Natural killer cell (primary cell): ENCODE measurements at places on chromosomes 7 and 10.

DNA sequence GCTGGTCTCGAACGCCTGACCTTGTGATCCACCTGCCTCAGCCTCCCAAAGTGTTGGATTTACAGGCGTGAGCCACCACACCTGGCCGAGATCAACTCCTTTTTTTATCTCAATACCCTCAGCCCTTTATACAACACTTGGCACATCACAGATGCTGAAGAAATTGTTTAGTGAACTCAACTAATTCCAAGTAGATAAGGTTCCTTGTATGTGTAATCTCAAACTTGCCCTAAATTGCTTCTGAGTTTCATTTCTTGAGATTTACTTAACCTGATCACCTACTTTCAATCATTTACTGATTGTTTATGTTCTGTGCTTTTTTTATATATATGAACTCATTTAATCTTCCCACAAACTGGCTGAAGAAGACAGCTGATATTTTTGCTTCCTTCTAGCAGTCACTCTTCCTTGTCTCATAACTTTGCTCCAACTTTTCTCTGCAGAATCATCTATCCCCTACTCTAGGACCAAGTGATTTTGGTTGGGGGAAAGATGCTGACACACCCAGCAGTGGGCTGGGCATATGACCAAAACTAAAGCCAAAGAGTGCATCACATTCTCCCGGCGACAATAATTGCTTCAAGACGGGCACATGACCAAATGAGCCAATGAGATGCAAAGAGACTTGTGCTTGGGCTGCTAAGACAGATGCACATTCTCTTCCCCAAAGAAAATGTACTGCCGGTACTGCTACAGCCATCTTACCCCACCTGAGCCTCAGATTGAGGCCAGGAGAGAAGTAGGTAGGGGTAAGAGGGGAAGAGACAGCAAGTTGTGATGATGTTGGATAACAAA is 40.3 kb upstream of the ARID5B start:
- no peak overlapping the region for H3K4me3 ChIP-seq
- no peak overlapping the region for H3K27ac ChIP-seq
- no peak for DNase-seq
- no peaks in the 10 kb centered on the region for H3K27me3 ChIP-seq

- H3K36me3 ChIP-seq: no peaks in the 10 kb centered on the region
- H3K27ac ChIP-seq: no peak overlapping the region
- H3K4me1 ChIP-seq: peaks cover 9% of the 10 kb centered on the region
Observed at GRCh38 chr7:2068693-2069471, 163.9 kb downstream of the MAD1L1 start.

- H3K27ac ChIP-seq: no peak overlapping the region
- H3K4me1 ChIP-seq: no peaks in the 10 kb centered on the region
- H3K4me3 ChIP-seq: no peak overlapping the region
Observed at GRCh38 chr10:91621483-91622113, 11.3 kb downstream of the PPP1R3C start.

DNA sequence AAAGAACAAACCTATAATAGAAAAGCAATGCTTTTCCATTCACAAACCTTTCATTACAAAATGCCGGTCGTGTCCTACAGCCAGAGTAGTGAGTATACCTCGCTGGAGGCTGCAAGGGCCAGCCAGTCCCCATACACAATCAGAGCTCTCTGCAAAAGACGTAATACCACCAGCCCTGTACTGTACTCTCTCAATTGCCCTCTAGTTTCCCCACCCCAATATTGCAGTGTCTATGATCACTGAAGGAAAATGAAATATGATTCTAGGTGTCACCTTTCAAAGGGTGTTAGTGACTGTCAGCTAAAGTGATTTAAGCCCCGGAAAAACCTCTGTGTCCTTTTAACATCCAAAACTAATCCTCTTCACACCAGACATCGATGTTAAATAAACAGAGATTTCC is 24.8 kb downstream of the PLXNA4 start:
- peaks cover 4% of the 10 kb centered on the region for H3K4me1 ChIP-seq
- H3K36me3 ChIP-seq: no peaks in the 10 kb centered on the region
- H3K4me3 ChIP-seq: no peak overlapping the region
- no peak for DNase-seq
- no peak overlapping the region for H3K27ac ChIP-seq
